ENCODE measurements at places on chromosomes 6 and 20.

DNA sequence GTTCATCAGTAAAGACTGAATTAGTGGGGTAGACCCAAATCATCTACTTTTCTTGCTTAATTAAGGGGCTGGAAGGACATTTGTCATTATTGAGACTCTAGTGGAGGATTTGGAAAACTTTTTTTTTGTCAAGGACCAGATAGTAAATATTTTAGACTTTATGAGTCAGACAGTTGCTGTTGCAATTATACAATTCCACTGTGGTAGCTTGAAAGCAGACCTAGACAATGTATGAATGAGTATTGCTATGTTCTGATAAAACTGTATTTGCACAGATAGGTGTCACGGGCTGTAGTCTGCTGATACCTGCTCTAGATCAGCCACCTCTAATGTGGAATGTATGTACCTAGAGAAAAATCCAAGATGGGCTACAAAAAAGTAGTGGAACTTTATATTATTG is 175.0 kb downstream of the CARMIL1 start:
- no peak for DNase-seq

DNA sequence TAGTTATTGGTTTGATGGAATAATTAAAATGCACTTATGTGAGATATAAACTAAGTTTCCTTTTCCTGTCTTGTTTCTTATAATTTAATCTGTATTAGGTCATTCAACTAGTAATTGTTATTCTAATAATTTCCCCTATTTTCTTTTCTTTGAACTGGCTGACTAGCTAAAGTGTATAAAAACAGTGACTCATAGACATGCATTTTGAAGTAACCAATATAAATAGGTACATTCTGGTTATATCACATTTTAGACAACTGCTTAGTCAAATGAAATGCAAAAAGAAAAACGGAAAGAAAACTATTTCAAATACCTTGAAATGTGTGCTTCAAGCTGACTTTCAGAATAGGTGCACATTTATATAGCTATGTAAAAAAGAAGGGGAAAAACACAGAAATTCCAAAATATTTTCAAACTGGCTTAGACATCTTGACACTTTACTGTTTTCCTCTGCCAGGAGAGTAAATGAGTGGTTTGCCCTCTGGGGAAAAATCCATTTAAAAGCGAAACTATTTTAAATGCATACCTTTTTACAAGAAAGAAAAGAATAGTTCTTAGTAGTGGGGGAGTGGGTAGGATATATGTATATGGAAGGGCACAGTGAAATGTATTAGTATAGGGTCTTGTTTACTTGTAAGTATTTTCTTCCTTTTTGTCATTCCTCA is 28.3 kb downstream of the KCNQ5 start:
- DNase-seq = no peak

DNA sequence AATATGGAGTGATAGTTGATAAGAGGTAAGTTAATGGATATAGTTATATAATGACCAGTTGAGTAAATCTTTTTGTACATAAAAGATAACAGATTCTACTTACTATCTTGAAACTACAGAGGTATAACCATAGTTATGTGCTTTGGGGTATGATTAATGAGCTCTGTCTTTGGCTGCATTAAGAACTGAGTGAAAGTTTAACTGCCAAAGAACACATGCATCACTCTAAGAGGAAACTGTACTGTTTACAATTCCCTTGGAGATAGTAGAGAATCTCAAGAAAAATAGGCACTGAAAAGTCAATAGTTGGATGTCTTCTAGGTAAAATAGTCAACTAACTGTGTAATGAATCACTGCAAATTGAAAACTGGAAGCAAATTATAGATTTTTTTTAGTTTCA is 1129.5 kb downstream of the EPHA7 start:
- no peak for DNase-seq

GRCh38 chr20:52965819-52966218 is 6.3 kb upstream of the TSHZ2 start:
- no peak for DNase-seq

DNA sequence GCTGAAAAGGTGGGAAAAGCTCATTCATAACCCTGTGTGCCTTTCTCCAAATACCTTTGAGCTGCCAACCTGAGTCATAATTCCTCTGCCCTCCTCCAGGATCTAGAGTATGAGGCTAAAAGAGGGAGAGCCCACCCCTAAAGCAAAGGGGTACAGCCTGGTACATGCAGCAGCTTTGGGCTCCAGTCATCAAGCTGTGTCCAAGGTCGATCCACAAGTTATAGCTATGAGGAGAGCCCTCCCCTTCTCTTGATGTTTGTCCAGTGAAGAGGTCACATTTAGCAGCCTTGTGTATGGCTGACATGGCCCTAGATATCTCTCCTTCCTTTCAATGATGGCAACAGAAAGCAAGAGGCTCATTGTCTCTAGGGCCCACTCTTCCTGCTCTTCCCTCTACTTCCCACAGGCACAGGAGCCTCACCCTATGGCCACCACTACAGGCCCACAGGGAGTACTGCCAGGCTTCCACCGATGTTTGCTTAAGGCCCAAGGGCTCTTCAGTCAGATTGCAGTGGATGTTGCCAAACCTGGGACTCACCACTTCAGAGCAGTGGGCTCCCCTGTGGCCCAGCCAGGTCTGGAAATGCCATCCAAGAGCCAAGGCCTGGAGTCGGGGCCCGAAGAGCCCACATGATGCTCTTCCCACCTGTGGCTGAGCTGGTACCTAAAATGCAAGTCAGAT is 176.8 kb downstream of the CD83 start:
- no peak for DNase-seq

DNA sequence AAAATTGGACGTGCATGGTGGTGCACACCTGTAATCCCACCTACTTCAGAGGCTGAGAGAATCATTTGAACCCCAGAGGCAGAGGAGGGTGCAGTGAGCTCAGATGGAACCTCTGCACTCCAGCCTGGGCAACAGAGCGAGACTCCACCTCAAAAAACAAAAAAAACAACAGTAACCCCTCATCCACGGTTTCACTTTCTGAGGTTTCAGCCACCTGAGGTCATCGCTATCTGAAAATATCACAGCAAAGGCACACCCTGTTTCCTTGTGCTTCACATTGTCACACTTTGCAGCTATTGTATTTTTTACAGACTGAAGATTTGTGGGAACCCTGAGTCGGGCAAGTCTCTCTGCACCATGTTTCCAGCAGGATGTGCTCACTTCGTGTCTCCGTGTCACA is 54.1 kb upstream of the FOXQ1 start:
- no peak for DNase-seq

DNA sequence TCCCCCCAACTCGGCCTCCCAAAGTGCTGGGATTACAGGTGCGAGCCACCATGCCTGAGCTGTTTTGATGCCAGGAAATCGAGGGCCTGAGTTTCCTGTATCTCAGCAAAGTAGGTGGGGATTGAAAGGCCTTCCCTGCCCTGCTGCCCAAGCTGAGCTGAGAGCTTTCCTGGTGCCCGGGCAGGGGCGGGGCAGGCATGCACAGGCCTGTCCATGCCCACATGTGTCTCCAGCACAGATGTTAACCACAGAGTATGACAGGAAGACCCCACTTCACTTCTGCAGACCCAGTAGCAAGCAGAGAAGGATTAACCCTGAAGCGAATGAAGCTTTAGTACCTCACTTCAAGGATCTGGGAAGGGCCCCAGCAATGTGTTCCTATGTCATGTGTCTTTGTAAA is 66.0 kb downstream of the GPR6 start:
- no peak for DNase-seq

DNA sequence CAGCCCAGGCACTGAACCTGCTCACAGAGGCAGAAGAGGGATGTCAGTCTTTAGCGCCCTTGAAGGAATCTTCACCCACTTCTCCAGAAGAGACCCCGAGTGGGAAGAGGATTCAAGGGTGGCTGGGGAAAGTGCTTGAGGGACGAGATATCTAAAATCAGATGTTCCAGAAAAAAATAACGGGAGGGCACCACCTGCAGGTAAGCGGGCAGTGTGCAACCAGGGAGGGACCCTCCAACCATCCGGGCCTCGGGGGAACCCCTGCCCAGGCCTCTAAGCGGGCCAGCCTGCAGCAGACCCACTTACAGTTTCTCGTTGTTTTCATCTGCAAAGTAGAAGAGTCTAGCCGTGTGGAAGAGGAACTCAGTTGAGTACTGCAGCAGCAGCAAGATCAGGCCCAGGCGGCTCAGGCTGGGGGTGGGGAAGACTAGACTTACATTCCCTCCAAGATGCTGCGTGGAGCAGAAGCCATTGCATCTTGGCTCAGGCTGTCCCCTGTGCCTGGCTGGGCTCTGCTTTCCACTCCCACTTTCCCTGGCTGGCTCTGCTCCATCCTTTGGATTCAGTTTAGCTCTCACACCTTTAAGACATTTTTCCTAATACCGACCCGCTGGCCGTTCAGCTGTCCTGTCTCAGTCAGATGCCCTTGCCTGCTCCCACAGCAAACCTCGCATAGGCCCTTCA is 71.0 kb downstream of the TRAM2 start:
- no peak for DNase-seq

- no peak for DNase-seq
Observed at GRCh38 chr6:158810155-158811095, 8.7 kb downstream of the EZR start.

DNA sequence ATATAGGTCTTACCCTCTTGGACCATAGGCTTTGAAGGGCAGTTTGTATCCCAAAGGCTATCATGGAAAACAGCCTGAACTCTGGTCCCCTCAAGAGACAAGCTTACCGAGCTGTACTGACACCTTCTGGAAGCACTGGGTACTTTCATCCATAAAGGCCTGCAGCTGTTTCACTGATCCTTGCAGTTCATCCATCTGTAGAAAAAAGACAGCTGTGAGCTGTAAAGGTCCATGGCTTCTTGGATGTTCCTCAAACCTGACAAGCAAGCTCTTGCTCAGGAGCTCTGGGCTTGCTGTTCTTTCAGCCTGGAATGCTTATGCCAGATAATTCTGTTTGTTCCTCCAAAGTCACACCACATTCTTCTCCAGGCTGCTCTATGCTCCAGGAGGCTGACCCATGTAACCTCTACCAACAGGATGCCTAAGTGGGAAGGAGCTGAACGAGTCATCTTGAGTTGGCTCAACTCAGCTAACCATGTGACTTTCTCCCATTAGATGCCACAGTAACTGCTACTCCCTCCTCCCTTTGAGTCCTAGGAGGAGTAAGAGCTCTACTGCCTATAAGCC is 8.8 kb upstream of the NDRG3 start:
- DNase-seq = peak; percentile 34

DNA sequence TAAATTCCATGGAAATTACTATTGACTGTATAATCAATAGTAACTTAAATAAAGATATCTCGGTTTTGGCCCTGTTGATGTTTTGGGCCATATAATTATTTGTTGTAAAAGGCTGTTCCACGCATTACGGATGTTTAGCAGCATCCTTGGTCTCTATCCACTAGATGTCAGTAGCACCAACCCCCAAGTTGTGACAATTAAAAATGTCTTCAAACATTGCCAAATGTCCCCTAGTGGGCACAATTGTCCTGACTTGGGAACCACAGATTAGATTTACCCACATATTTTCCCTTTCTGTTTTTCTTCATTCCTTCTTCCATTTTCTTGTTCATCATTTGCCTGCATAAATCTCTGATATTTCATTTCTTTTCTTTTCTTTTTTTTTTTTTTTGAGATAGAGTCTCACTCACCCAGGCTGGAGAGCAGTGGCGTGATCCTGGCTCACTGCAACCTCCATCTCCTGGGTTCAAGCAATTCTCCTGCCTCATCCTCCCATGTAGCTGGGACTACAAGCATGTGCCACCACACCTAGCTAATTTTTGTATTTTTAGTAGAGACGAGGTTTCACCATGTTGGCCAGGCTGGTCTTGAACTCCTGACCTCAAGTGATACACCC is 13.6 kb upstream of the WFDC8 start:
- DNase-seq = peak; percentile 31

- DNase-seq = no peak
Observed at GRCh38 chr20:37853823-37854375, 49.0 kb upstream of the VSTM2L start.

DNA sequence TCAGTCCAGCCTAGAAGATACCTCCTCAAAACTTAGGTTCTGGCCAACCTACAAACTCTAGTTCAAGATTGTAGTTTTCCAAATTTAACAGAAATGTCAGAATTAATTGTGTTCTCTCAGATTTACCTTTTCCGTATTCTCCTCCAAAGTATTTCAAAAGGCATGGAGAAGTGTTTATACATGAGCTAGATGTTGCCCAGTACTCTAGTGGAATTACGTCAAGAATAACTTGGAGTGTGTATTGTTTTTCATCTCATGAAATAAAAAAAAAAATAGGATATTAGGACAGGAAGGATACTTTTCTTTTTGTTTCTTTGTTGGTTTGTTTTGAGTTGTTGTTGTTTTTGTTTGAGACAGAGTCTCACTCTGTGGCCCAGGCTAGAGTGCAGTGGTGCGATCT is 32.3 kb upstream of the MARCKS start:
- DNase-seq = no peak

DNA sequence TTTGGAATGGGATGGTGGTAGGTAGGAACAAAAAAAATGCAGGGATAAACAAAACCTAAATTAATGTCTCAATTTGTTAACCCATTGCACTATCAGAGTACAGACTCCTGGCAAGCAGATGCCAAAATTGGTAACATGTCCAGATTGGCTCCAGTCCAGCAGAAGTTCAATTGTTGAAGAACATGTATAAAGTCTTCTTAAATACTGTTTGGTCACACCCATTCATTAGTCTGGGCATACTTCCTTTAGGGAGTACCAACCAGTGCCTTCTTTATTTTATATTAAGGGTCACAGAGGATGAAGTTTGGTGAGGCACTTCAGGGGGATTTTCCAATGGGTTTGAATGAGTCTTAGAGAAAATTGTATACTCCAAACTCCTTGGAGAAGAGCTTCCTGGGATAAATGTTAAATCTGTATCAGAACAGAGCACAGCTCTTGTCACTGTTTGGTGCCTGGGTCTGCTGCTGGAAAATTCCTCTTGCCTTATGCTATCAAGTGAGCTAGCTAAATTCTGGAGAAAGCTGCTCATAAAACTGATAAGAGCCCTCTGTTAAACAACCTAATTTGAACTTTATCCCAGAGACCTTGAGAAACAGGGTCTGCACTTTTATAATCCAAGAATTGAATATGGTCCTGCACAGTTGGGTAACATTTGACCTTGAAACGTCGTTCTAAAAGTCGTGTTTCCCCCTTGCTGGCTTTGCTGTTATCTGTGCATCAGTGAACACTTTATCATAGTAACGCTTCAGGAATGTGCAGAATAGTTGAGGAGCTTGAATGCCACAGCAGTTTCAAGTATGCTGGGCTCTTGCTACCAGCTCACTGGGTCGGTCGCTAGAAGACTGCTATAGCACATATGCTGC is 334.1 kb upstream of the CITED2 start:
- no peak for DNase-seq

GRCh38 chr20:33689973-33690372 is 3.8 kb upstream of the E2F1 start:
- DNase-seq = peak; percentile 63

- DNase-seq = no peak
Observed at GRCh38 chr6:153790048-153790447, 249.0 kb upstream of the OPRM1 start.

All from stimulated activated CD4-positive, alpha-beta T cell treated with anti-CD3 and anti-CD28 coated beads, Interleukin-15, amount 100 ng/mL, for 24 hours (primary cell).